ENCODE measurements at places on chromosomes 6 and 20.

GRCh38 chr6:17768881-17769280, 62.2 kb upstream of the NUP153 start:
- no peak for DNase-seq

GRCh38 chr20:10537850-10538480, 102.9 kb downstream of the SLX4IP start:
- DNase-seq, result no peak

- no peak for DNase-seq
These were observed 107.0 kb upstream of the DST start for GRCh38 chr6:56749632-56750151.

- no peak for DNase-seq
These were observed 36.4 kb downstream of the MYLK4 start for GRCh38 chr6:2714111-2714895.

DNA sequence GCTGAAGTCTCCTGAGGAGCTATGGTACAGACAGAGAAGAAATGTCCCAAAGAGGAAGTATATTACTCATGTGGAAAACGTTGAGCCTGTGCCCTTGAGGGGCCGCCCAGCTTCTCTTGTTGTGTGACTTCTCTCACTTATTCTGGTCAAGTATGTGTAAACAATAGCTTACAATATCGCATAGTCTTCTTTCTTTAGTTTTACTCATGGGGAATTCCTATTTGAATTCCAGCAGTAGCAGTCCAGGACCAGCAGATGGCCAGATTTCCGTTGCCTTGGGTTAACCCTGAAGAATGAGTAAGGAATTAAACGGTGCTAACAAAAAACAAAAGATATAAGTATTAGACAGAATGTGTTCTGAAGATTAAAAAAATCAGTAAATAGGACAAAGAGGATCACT, 522.0 kb upstream of the GJE1 start:
- DNase-seq, result no peak

DNA sequence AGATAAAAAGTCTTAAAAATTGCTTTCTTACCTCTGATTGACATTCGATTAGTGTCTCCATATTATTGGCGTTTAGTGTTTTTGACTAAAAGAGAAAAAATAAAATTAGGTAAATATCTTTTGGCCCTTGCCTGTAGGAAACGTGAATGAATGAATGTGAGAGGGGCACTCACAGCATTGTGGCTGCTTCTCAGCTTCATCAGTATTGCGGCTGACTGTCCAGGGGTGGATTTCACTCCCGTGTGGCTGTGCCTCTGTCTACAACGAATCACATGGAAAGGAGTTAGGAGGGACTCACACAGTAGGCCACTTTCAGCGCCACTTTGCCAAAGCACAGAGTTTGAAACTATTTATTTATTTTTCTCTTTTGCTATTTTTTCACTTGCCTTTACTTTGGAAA, 844 bp downstream of the TAGAP start:
- no peak for DNase-seq

Data from stimulated activated CD4-positive, alpha-beta T cell treated with anti-CD3 and anti-CD28 coated beads, TNF-alpha, amount 100 ng/mL, for 1 hour (primary cell).